Activated CD4-positive, CD25-positive, alpha-beta regulatory T cell treated with anti-CD3 and anti-CD28 coated beads, Interleukin-2, amount 50 U/mL, for 24 hours (primary cell): ENCODE measurements at places on chromosomes 16 and 17.
A peak's percentile ranks its signal among the peaks of the same experiment; 100 is the strongest.

DNA sequence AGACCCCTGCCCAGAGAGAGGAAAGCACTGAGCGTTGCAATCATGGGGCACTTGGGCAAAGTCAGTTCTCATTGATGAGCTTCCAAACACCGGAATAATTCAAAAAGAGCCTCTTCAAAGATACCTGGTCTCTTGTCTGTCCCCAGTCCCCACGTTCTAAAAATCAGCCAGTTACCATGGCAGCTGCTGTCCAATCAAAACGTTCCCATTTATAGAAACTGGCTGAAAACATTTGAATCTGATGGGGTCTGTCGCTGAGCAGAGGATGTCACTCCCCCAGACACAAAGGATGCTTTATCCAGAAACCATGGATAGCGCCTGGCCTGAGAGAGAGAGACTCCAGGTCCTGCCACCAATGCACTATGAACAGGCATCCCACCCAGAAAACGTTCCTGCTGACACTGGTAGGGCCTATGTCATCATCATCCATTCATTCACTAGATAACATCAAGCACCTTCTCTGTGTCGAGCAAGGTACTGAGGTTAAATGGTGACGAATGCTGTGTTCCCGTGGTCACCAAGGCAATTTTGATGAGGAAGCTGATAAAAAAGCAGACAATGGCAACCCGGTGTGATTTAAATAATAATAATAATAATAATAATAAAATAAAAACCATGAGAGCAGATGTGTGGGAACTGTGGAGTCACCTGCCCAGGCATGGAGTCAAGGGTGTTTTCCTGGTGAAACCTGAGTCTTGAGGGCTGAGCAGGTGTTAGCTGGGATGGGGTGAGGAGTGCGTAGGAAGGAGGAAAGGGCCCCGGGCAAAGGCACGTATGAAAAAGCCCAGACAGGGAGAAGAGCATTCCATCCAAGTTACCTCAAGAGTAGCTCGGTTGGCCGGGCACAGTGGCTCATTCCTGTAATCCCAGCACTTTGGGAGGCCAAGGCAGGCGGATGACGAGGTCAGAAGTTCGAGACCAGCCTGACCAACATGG, 19.0 kb upstream of the CALB2 start:
- ATAC-seq, result no peak

- no peak for ATAC-seq
Observed at GRCh38 chr16:87366288-87366687, 17.3 kb downstream of the FBXO31 start.

DNA sequence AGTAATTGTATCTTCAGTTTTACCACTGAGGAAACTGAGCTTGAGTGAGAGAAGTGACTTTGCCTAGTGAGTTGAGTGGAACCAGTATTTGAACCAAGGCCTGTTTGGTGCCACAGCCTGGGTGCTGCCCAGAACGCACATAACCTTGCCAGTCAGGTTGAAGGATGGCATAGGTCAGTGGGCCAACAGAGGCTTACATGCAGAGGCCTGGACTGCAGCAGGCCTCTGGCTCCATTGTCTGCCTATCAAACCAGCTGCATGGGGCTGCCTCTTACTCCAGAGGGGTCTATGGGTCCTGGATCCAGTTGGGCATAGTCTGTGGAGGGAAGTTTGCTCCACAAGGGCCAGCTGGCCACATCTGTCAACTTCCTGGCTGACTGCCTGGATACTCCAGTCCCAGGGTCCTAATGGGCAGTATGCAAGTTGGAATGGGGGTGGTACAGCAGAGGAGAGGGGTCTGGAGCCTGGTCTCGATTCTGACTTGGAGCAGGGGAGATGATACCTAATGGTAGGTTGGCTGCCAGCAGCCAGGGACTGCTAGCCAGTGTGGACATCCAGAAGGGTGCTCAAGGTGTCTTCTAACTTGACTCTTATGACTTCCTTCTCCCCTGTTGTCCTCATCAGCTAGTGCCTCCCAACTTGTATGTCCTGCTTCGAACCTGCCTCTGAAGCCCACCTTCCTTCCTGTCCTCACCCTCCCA, 11.1 kb upstream of the RNF112 start:
- no peak for ATAC-seq

DNA sequence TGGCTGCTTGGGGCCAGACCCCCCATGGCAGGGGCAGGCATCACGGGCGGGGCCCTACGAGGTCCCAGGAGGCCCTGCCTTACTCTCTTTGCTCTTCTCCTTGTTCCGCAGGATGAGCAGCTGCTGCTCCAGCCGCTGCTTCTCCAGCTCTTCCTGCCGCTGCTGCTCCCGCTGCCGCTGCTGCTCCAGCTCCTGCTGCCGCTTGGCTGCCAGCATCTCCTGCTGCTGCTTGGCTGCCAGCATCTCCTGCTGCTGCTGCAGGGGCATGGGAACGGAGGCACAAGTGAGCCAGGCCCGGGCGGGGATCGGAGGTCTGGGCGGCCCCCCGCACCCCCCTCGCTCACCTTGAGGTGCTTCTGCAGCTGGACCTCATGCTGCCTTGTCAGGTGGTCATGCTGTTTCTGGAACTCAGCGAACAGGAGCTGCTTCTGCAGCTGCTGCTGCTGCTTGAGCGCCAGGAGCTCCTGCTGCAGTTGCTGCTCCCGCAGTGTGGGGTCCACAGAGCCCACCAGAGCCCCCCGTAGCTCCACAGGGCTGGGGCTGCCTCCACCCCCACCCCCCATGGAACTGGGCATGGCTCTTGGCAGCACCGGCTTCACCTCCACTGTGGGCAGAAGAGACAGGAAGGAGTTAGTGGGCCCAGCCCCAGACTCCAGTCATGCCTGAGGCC, 22.8 kb downstream of the G6PC3 start:
- ATAC-seq, result no peak

GRCh38 chr17:66248285-66248684, 19.1 kb upstream of the APOH start:
- no peak for ATAC-seq

DNA sequence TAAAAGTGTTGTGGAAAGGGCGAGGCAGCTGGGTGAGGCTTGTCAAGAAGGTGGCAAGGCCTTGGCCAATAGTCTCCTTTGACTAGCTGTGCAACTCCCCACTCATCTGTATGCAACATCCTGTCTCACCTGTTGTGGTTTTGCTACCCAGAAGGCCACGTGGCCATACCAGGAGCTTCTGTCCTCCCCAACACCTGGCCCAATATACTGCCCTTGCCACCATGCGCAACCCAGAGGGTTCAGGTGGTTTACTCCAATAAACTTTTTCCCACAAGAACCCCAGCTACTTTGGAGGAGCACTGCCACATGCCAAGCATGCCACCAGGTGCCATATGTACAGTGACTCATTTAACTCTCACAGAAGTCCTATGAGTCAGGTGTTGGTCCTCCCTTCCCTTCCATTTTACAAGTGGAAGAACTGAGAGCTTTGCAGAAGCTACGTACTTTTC, 10.2 kb downstream of the MYO19 start:
- ATAC-seq, result peak; percentile 93

- ATAC-seq, result no peak
Observed at GRCh38 chr16:27174798-27175197, 28.5 kb upstream of the KDM8 start.

DNA sequence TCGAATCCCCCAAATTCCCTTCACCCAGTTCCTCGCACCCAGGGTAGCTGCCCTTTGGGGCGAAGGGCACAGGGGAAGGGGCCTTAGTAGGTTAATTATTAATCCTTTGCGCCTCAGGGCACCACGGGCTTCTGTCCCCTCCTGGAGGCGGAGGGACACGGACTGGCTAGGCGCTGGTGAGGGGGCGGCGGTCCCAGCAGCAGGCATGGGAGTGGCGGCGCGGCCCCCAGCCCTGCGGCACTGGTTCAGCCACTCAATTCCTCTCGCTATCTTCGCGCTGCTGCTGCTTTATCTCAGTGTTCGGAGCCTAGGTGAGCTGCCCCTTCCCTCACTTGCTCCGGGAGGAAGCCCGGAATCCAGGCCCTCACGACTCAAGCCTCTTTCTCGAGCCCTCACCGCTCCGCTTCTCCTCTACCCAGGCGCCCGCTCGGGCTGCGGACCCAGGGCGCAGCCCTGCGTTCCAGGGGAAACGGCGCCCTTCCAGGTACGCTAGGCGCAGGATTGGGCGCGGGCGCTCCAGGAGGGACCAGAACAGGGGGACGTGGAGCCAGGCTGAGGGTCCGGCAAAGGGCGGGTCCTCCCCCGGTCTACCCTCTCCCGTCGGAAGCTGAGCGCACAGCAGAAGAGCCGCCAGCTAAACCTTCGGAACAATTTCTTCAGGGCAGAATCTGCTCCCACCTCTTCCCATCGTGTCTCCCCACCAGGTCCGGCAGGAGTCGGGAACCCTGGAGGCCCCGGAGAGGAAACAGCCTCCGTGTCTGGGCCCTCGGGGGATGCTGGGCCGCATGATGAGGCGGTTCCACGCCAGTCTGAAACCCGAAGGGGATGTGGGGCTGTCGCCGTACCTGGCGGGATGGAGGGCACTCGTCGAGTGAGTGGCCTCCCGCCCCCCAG, at the start of gene GLTPD2:
TSS of gene GLTPD2 (plus strand) at position 158 of the 894 bp plus-strand sequence. CDS start at position 206, 48 bp downstream.
- ATAC-seq, result no peak

- ATAC-seq, result peak; percentile 81
Observed at GRCh38 chr17:30291543-30292285, at the start of gene BLMH. BLMH (minus strand) TSS chr17:30291944; CDS start chr17:30291819, 125 bp downstream.

GRCh38 chr16:67647111-67647651, 2.2 kb downstream of the CARMIL2 start:
- no peak for ATAC-seq

DNA sequence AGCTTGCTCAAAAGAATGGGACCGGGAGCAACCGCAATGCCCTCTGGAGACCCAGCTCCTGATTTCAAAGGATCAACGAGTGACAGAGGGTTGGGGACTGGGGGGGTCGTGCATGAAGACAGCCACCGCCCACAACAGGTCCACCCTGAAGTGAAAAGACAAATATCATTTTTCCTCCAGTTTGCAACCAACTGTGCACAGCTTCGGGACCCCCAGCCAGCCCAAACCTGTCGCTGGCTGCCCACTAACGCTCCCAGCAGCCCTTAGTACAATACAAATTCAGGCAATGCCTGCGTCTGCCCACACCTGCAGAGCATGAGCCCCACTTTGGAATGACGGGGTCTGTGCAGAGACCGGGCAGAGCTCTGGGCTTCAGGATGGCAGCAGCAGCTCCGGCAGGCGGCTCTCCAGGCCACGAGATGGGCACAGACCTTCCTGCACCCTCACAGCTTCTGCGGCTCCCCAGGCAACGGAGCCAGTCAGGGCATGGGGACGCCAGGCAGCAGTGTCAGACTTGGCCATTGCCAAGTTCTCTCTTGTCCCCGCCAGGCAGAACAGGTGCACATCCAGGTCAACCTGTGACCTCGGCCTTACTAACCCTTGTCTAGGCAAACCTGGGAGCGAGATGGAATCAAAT, 60.1 kb downstream of the TBC1D16 start:
- ATAC-seq, result no peak

DNA sequence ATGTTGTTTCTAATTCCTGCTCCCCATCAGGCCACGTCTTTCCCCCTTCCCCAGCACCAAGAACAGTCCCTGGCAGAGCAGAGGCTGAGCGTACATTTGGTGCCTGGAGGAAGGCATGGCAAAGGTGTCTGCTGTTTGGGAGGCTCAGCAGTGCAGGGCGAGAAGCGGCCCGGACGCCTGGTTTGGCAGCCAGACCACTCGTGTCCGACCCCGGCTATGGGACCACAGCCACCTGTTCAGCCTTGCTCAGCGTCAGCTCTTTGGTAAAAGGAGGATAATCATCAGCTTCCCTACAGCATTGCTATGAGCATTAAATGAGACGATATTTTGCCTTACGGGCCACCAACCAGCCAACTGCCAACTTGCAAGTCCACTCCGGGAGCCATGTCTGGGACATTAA, 106.7 kb upstream of the CREBBP start:
- ATAC-seq, result no peak

DNA sequence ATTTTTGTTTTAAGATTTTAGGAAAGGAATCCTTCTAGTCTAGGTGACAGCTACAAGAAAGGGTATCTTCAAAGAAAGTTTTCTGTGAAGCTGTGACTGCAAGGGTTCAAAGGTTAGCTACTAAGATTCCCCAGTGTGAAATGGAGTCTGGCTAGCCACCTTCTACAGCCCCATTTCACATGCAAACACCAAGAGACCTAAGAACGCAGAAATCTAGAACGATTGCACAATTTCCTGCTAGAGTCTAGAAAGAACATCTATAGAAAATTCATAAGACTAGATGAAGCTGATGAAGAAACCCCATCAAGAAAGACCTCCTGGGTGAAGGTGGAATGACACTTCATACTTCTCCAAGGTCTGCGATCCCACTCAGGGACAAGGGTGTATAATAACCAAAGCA, 77.1 kb downstream of the STX8 start:
- no peak for ATAC-seq

- ATAC-seq, result no peak
Observed at GRCh38 chr17:61122326-61122913, 277.2 kb upstream of the TBX2 start.

DNA sequence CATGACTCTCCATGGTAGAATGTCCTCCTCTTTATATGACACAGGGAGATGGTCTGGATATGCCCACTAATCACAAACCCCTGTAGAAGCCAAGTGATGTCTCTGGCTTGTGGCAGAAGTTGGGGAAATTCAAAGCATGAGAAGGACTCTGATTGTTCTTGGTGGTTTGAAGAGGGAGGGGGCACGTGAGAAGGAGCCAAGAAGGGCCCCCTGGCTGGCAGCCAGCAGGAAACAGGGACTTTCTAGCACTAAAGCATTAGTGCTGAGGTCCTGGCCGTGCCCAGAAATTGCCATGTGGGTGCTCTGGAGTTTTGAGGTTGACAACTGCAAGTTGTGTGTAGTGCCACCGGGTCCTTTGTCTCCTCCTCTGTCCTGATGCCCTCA, 199.9 kb downstream of the LGALS9B start:
- ATAC-seq, result no peak

- no peak for ATAC-seq
Observed at GRCh38 chr17:68295086-68295485, 3.8 kb downstream of the ARSG start.

- ATAC-seq, result peak; percentile 96
Observed at GRCh38 chr17:64218066-64218465, 45.0 kb downstream of the TEX2 start.

DNA sequence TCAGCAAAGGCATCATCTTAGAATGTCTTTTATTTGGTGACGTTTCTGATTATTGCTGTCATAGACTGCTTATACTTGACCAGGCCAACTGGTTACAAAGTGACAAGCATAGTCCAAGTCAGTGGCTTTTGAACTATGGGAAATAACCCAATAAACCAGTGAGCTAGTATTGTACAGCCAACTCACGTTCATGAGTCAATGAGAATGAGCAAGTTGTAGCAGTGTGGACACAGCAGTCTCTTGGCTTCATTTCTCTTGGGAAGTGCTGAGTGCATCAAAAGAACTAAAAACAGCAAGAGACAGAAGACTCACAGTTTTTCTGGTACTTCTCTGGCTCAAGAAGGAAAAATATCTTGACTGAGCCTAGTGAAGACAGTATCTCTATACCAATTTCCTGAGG, 36.9 kb upstream of the CRISPLD2 start:
- no peak for ATAC-seq

DNA sequence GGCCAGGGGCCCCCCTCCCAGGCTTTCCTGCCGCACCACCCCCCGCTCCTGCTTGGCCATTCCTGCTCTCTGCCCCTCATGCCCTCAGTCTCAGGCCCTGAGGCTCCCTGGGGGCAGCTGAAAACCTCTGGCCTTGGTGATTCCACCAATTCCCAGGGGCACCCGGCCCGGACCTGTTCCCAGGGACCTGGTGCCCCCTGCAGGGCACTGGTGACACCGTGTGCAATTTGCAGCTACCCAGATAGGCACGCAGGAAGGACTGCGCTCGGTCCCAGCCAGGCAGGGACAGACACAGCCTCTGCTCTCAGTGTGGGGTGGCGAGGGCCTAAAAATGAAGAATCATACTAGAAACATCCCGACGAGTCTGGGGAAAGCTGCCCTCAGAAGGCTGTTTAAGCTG, 13.4 kb downstream of the WFDC1 start:
- no peak for ATAC-seq

GRCh38 chr17:11251561-11252107, 10.6 kb downstream of the SHISA6 start:
- no peak for ATAC-seq
